ENCODE measurements at places on chromosomes 7 and 10. TPM values are rescaled to one million over a fixed set of nuclear protein-coding genes. Genes with fewer than 3 reads are reported as not detected.

GRCh38 chr10:93958834-93959233, 34.9 kb upstream of the PLCE1 start:
- DNase-seq, result no peak

GRCh38 chr7:3649678-3650440, 348.8 kb downstream of the SDK1 start:
- DNase-seq, result no peak

- DNase-seq, result no peak
These were observed 10.2 kb downstream of the APBB1IP start for GRCh38 chr10:26448292-26448691.

GRCh38 chr7:137609500-137609899, 237.3 kb downstream of the DGKI start:
- no peak for DNase-seq

AGR2 gene
- 650 TPM for total RNA-seq

PSMA2 gene
- total RNA-seq, result 102 TPM

PDE6C gene
- not detected for total RNA-seq

Measured in NCI-H460 (cell line).